ENCODE measurements at places on chromosomes 5 and 9.

DNA sequence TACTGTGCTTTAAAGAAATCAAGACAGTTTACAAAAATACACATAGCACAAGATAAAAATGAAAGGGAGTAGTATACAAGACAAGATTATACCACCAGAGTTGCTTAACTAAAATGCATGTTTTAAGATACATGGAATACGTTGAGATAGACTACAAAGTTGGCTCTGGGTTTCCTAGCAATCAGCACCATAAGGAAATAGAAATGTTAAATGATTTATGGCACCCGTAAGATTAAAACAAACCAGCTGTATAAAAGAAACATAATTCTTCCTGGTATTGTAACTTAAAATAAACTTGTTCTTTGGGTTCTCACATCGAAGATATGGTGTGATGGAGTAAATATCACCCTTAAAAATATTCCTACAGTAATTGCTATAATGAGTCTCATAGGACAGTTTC lies 9.9 kb upstream of the CSNK1G3 start:
- no peak for DNase-seq

- no peak for DNase-seq
These were observed 23.4 kb downstream of the PAM start for GRCh38 chr5:102778478-102778877.

GRCh38 chr9:132849185-132849706 lies 28.8 kb downstream of the AK8 start:
- DNase-seq: peak; percentile 7

- DNase-seq: no peak
These were observed 115.8 kb upstream of the CCL21 start for GRCh38 chr9:34825775-34826174.

DNA sequence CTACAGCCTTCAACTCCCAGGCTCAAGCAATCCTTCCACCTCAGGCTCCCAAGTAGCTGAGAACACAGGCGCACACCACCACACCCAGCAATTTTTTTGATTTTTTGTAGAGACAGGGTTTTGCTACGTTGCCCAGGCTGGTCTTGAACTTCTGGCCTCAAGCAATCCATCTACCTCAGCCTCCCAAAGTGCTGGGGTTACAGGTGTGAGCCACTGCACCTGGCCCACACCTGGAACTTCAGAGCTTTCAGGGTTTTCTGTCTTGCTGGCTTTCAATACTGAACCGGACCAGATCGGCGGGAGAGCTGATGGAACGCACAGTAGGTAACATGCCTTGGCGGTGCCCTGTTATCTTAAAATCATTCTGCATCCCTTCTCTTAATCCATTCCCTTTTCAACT lies 30.8 kb downstream of the IPPK start:
- no peak for DNase-seq

DNA sequence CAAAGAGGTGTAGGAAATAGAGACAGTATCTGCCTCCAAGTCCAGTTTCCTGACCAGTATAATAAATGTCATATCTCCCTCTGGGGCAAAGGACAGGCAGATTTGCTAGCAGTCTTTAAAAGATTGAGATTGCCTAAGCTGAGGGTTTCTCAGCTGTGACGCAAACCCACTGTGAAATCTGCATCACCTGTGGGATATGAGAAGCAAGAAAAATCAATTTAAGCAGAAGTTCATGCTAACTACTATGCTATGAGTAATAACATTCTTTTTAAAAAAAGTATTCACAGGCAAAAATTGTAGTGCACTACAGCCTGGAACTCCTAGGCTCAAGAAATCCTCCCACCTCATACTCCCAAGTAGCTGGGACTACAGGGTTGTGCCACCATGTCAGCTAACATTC lies 168.1 kb upstream of the POC5 start:
- no peak for DNase-seq

- no peak for DNase-seq
These were observed 93.8 kb upstream of the SEMA6A start for GRCh38 chr5:116668390-116668789.

DNA sequence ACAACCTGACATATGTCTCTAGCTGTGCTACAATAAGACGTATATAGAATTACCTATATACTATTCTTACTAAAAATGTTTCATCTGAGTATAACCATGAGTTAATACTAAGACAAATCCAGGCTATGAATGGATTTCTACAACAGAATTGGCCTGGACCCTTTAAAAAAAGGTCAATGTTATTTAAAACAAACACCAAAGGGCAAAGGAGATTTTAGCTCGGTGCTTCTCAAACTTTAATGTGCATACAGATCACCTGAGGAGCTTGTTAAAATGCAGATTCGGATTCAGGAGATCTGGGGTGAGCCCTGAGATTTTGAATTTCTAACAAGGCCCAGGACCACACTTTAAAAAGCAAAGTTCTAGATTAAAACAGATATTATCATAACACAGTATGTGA lies 6.5 kb downstream of the TNFSF8 start:
- DNase-seq: no peak

- no peak for DNase-seq
These were observed 39.6 kb downstream of the TJP2 start for GRCh38 chr9:69213647-69214046.

DNA sequence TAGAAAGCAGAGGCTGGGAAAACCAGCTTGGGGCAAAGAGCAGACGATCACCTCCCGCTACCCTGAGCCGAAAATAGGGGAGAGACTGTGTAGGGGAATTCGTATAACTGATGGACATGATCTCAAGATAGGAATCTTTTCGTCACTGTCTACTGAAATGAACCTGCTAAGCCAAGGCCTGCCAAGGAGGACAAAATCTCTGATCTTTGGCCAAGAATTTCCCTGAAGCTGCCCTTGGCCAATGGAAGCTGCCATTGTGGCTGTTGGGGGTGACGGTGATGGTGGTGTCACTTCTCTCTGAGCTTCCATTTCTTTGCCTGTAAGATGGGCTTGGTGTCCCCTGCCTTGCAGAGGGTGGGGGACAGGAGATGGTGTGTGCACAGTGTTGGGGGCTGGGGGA lies 3.3 kb upstream of the PTGES start:
- no peak for DNase-seq

- DNase-seq: no peak
These were observed 51.0 kb upstream of the APC start for GRCh38 chr5:112686675-112687074.

- peak; percentile 30 for DNase-seq
These were observed 101.6 kb upstream of the SSBP2 start for GRCh38 chr5:81852291-81853029.

DNA sequence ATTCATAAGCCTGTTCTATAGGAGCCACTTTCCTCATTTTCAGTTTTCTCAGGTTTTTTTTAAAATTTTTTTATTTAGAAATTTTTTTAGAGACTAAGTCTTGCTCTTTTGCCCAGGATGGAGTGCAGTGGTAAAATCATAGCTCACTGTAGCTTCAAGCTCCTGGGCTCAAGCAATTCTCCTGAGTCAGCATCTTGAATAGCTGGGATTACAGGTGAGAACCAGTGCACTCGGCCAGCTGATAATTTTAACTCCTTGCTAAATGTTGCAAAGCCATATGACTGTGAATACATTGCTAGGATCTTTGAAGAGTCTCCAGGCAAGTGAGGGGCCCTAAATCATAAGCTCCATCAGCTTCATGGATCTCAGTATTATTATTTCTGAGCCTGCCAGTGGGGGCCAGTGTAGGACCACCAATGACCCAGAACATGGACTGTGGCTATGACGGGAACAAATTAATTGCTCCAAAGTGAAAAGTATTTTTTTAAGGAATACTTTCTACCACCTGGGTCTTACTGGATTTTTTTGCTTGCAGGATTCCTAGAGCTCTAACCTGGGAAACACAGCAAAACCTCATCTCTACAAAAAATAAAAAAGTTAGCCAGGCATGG lies 5.7 kb upstream of the GAPVD1 start:
- DNase-seq: no peak

DNA sequence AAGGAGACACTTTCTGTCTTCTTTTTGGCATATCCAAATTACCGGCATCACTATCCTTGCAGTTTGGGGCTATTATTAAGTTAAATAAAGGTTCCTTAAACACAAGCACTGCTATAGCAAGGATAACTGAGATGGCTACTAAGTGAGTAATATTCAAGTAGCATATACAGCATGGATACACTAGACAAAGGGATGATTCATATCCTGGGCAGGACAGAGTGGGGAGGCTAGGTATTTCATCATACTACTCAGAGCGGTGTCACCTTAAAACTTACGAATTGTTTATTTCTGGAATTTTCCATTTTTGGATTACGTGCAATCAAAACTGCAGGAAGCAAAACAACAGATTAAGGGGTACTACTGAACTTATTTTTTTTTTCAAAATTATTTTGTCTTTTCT lies 54.1 kb downstream of the FER start:
- no peak for DNase-seq

DNA sequence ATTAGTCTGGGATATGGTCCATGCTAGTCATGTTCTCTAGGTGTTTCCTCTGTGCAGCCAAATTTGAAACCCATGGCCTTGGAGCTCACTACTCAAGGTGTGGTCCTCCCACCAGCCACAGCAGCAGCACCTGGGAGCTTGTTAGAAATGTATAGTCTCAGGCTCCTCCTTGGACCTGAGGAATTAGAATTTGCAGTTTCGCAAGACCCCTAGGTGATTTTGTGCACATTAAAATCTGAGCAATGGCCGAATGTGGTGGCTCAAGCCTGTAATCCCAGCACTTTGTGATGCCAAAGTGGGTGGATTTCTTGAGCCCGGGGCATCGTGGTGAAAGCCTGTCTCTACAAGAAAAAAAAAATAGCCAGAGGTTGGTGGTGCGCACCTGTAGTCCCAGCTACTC lies 72.3 kb upstream of the NEK6 start:
- no peak for DNase-seq

GRCh38 chr9:82295181-82295580 lies 306.6 kb downstream of the SPATA31D1 start:
- no peak for DNase-seq

DNA sequence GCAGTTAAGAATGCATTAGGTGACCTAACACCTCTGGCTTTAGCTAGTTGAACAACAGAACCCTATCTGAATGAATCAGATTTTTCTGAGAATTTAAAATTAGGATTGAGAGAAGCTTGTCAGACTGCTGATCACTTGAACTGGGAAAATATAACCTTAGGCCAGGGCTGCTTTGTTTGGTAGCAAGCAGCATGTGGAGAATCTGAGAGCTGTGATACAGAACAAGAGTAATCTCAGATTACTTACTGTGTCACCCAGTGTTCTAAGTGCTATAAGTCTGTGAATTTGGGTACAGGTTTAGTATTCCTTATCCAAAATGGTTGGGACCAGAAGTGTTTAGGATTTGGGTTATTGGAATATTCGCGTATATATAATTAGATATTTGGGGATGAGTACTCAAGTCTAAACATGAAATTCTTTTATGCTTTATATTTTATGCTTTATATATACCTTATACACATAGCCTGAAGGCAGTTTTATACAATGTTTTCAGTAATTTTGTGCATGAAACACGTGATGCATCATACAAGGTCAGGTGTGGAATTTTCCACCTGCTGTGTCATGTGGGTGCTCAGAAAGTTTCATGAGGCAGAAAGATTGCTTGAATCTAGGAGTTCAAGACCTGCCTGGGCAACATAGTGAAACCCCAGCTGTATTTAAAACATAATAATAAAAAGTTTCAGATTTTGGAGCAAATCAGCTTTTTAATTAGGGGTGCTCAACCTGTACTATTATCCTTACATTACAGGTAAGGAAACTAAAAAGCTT lies 8.3 kb upstream of the CHD1 start:
- no peak for DNase-seq

DNA sequence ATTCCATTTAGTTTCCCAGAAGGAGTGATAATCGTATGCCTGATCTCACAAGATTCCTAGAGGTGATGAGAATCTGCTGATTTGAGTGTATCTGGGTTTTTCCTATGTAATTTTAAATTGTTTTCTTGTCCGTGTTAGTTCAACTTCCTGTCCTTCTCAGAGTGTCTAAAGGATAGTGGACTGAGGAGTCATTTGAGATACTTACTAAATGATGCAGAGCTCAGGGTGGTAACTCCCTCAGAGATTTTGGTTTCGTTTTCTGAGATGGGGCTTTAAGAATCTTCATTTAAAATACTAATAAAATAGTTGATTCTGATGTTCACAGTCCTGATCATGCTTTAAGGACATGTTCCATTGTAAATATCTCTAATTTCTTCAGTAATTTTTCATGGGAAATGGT lies 30.3 kb downstream of the MELK start:
- DNase-seq: no peak

GRCh38 chr5:67350618-67351201 lies 154.1 kb upstream of the CD180 start:
- peak; percentile 36 for DNase-seq

DNA sequence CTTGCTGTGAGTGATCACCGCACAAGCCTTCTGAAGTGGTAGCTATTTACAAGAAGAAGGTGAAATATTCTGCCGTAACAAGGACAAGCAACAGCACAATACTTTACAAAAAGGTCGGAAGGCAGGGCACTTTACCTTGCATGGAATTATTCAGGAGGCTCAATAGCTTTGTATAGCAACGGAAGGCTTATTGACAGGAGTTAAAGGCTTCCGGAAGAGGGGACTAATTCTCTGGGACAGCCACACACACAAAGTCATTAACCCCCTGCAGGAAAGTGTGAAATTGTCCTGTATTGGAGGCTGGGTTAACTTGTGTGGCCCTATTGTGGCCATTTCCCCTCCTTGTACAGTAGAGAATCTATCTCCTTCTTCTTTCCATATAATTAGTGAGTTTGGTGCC lies 199.3 kb upstream of the SEMA6A start:
- no peak for DNase-seq

- DNase-seq: no peak
These were observed 182.0 kb downstream of the MUSK start for GRCh38 chr9:110850401-110851135.

- DNase-seq: no peak
These were observed 23.2 kb upstream of the PRRC2B start for GRCh38 chr9:131370638-131371037.

- no peak for DNase-seq
These were observed 7.0 kb upstream of the MRNIP start for GRCh38 chr5:179865491-179866240.

DNA sequence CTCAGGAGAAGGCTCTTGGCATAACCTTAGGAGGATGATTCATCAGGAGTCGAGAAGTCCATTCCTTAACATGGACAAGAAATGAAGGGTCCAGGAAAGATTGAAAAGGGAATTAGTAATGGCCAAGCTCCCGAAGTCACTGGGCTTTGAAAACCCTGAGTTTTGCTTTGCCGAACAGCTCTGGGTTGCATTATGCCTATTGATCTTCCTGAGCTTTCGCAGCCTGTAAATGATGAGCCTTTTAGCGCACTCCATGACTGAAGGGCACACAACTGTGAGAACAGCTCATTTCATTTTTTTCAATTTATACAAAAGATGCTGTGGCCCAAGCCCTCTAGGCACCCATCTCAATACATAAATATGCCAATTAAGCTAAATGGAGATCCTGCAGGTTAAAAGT lies 25.0 kb upstream of the PUM3 start:
- DNase-seq: no peak
